ENCODE measurements at places on chromosomes 11 and 22.

GRCh38 chr22:34880662-34881061 is 185.3 kb upstream of the ISX start:
- DNase-seq, result no peak

DNA sequence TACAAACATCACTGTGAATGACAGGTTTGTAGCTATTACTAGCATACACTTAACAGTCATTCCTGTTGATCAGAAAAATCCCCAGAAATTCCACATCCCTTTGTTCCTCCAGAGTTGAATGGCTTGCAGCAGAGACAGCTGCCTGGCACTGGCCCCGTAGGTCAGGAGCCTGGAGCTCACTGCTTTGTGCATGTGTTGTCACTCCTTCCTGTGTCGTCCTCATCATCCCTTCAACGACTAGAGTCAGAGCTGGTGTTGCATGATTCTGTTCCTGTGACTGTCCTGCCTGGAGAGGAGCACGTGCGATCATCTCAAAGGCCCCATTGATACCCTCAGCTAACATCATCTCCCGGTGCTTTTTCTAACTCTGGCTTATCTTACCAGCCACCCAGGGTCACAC is 58.3 kb downstream of the LDLRAD3 start:
- DNase-seq, result no peak

DNA sequence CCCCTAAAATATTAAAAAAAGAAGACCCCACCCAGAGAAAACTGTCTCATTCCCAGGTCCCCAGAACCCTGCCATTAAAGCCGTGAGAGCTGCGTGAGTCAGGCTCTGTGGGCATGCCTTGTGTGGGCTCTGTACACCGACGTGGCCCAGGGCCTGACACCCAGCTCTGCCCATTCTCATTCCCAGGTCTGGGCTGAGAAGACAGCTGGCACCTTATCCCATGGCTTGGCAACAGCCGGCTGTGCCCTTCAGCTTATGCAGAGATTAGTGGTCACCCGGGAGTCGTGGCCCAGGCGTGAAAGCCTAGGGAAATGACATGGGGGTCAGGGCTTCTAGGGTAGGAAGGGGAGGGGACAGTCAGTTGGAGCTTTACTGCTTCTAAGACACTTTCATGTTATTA is 31.9 kb downstream of the OTOG start:
- no peak for DNase-seq

GRCh38 chr11:111569476-111569875 is 29.0 kb downstream of the LAYN start:
- no peak for DNase-seq

DNA sequence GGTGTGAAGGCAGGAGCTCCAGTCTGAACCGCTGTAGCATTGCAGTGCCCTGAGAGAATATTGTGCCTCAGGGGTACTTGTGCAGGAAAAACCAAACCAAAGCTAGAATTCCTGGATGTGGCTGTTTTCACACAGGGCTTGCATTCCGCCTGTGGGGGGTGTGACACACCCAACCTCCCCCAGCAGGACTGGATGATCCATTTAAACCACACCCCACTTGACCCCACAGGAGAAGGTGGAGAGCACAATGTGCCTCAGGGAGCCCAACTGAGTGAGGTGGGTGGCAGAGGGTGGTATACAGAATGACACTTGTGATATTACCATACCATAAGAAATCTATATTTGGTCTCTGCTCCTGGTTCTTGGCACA is 66.9 kb upstream of the SLC22A12 start:
- DNase-seq, result no peak

- no peak for DNase-seq
Measured at GRCh38 chr22:24145446-24146193, 35.7 kb upstream of the SUSD2 start.

DNA sequence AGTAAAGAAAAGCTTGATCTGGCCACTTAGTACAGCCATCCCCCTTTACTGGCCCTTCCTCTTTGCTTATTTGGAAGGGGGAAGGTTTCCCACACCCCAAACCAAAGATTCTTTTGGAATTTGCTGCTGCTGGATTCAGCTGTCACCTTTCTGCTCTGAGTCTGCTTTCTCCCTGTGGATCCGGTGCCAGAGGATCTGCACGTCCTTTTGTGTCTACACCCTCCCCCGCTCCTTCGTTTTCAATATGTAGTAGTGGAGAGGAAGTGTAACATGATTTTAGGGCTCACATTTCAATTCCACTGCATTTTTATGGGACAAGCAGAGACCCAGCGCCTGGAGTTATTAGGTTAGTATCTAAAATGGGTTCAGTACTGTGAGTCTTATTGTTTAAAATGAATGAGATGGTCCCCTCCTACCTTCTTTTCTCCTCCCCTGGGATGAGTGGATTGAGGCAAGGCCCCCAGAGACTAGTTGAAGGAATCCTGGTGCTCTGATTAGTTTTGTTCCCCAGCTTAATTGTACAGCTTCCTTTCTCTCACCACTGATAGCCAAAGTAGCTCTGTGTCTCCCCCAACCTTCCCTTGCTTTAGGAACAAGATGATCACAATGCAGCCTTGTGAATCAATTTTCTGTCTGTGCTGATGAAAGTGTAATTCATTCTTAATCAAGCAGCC is 30.5 kb upstream of the CABP7 start:
- no peak for DNase-seq

DNA sequence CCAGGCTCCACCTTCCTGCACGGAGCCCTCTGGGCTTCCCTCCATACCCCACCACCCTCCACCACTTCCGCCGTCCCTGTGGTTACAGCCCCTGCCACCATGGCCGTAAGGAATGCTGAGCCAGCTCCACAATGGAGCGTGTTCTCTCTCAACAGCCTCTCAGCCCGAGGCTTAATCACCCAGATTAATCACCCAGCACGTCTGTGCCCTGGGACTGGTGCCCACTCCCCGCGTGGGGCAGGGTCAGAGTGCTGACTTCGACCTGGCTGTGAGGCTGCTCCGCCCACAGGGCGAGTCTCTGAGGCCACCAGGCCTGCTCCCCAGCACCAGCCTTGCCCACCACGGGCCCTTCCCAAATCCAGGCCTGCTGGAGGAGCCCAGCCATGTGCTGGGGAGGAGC is 4.0 kb upstream of the TH start:
- DNase-seq, result no peak

GRCh38 chr22:21727768-21728167 is 7.8 kb downstream of the YPEL1 start:
- no peak for DNase-seq

- no peak for DNase-seq
Measured at GRCh38 chr22:40328546-40329456, 17.5 kb upstream of the ADSL start.

GRCh38 chr11:68213135-68213515 is at the start of gene KMT5B:
Gene KMT5B (minus strand): TSS chr11:68213296. CDS start chr11:68190076, 23,220 bp downstream.
- DNase-seq, result no peak
